ENCODE measurements at places on chromosomes 5 and 9.

GRCh38 chr9:96167011-96167410 is 135.0 kb downstream of the HSD17B3 start:
- DNase-seq = no peak

DNA sequence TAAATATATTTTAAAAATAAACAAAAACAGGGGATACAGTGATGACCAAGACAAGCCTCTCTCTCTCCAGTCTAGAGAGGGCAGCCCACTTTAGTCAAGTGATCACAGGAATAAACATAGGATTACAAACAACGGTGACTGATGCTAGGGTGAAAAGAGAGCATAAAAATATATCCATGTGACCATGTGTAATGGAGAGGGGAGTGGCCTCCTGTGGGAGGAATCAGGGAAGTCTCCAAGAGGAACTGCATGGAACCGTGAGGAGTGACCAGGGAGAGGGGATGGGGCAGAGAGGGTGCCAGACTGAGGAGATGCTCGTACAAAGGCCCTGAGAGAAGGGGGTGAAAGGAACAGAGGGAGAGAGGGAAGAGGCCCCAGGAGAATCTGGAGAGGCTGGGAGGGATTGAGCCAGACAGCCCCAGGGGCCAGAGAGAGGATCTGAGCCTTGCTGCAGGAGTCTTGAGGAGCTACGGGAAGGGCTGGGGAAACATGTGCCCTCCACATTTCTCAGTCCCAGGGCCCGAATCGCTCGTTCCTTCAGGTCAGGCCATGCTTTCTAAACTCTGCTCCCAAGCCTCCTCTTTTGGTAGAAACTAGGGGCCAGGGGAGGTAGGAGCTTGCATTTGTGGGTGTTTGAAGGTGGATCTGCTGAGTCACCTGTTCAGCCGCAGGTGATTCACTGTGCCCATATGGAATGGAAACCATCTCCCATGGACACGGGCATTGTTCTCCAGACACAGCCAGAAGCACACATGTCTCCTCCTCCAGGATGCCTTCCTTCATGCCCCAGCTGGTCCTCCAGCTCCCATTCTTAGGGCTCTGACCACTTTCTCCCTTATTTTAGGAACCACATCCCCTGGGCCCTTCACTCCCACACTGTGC is 63.8 kb downstream of the PAX5 start:
- DNase-seq = no peak

DNA sequence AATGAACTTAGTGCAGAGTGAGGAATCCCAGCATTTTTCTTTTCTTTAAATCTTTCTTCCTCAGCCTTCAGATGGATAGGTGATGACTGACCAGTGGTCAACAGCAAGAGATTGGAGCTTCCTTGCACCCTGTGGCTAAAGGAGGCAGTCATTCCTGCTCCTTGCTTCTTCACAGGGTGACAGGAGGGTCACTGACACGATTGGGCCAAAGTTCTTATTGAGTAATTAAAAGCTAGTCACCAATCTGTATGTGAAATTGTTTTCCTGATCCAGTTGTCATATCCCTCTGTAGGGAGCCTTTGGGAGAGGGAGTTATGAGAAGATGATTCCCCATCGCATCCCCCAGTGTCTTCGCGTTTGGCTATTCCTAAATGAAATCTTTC is 85.2 kb downstream of the CMYA5 start:
- no peak for DNase-seq

GRCh38 chr9:88258024-88258423 is 119.7 kb upstream of the SPATA31C2 start:
- no peak for DNase-seq

GRCh38 chr5:138559937-138560336 is 15.3 kb downstream of the HSPA9 start:
- DNase-seq = no peak

DNA sequence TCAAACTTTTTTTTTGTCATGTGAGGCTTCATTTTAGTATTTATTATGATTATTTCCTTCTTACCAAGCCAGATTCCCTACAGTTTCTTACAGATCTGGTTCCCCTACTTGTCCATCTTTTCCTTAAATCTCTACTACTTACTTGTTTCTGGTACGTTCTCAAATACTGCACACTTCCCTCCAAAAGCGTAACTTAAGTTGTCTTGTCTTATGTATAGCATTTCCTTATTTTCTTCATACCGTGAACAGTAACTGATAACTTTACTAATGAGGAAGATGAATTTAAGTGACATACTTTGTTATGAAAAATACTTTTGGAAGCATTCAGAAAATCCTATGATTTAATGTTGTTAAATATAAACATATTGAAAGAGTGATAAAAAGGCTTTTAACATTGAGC is 67.3 kb downstream of the PARP8 start:
- DNase-seq = no peak

DNA sequence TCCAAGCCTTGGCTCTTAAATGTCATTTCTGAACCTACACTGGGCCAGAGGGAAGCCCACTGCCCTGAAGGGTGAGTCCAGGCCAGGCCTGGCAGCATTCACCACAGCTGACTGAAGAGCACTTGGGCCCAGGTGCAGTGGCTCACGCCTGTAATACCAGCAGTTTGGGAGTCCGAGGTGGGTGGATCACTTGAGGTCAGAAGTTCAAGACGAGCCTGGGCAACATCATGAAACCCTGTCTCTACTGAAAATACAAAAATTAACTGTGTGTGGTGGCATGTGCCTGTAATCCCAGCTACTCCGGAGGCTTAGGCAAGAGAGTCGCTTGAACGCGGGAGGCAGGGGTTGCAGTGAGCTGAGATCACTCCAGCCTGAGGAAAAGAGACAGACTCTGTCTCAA is 5.1 kb downstream of the CCIN start:
- DNase-seq = no peak

DNA sequence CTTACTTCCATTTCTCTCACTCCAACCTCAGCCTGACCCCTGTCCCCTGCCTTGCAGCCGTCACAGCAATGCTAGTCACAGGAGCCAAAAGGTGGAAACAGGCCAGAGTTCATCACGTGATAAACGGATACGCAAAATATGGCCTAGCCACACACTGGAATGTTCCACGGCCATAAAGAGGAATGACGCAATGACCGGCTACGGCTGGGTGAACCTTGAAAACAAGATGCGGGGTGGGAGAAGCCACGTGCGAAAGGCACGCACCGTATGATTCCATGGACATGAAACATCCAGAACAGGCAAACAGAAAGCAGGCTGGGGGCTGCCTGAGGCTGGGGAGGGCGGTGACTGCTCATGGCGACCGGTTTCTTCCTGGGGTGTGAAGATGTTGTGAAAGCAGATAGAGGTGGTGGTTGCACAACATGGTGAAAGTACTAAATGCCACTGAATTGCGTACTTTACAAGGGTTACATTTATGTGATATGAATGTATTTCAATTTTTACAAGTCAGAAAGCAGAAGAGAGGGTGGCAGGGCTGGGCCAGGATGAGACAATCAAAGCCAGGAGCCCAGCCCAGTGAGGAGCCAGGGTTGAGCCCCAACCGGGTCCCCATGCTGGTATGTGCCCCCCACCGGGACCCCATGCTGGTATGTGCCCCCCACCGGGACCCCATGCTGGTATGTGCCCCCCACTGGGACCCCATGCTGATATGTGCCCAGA is 117.8 kb upstream of the SARDH start:
- DNase-seq = no peak

Data from coronary artery (tissue), 2 donors.